IMR-90 (cell line): ENCODE measurements at places on chromosomes 1 and 21. TPM values are rescaled to one million over a fixed set of nuclear protein-coding genes. Genes with fewer than 3 reads are reported as not detected.

- no peak for DNase-seq
These were observed 171.4 kb downstream of the PDE4B start for GRCh38 chr1:65964123-65964522.

DNA sequence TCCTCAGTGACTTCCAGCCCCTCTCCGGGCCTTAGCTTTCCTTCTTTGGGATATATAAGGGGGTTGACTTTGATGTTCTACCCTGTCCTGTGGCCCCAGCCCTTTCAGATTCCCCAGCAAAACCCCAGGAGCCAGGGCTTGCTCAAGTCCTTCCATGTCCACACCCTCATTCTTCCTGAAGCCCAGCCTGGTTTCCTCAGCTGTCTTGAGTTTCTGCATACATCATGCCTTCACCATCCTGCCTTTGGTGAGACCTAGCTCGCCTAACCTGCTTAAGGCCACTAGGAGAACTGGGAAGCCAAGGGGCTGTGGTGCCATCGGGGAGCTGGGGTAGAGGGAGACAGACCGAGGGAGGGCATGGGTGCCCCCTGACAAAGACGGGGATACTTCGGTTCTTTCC, 17.2 kb upstream of the PEF1 start:
- DNase-seq, result no peak

DNA sequence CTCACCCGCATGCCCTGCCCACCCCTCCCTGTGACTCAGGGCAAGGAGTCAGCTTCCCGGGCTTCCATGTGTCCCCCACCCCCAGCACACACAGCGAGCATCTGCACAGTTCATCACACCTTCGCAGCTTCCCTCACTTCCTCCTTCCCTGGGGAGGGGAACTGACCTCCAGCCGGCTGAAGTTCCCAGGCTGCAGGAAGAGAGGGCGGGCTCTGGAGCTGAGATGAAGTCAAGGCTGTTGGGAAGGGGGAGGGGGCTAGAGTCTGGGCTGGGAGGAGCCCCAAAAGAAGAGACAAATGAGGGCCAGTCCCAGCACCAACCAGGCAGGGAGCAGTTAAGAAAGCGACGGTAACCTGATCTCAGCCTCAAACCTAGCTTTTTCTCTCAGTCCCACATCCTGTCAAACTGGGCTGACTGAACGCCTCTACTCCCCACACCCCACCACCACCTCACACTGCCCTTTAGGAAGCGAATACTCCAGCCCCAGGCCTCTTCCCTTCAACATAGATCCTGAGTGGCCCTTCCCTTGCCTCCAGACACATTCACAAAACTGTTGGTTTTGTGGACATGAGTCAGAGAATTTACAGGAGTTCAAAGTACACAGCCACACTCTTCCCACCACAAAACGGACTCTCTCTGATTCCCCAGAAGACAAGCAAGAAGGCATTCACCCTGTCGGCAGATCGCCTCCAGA, 1.8 kb downstream of the RHOC start:
- DNase-seq, result peak; percentile 96

GRCh38 chr1:208741296-208741695, 497.1 kb upstream of the PLXNA2 start:
- no peak for DNase-seq

GRCh38 chr1:60255565-60255964, 182.0 kb upstream of the C1orf87 start:
- peak; percentile 1 for DNase-seq

GRCh38 chr1:82565146-82565545, 764.4 kb downstream of the ADGRL2 start:
- peak; percentile 19 for DNase-seq

DNA sequence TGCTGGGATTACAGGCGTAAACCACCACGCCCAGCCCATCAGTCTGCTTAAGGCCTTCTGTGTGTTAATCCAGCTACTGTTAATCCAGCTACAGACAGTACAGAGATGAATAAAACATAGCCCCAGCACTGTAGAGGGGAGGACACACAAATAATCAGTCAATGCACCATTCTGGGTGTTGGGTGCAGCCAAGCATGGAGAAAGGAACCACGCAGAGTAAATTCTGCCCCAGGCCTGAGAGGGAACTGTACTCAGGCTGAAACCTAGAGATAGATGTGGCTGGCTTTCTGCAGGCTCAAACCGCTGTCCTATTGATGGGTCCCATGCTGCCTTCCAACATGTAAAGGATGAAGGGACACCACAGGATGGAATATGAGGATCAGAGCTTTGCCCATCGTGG, 136.8 kb upstream of the IGSF21 start:
- DNase-seq, result no peak

DNA sequence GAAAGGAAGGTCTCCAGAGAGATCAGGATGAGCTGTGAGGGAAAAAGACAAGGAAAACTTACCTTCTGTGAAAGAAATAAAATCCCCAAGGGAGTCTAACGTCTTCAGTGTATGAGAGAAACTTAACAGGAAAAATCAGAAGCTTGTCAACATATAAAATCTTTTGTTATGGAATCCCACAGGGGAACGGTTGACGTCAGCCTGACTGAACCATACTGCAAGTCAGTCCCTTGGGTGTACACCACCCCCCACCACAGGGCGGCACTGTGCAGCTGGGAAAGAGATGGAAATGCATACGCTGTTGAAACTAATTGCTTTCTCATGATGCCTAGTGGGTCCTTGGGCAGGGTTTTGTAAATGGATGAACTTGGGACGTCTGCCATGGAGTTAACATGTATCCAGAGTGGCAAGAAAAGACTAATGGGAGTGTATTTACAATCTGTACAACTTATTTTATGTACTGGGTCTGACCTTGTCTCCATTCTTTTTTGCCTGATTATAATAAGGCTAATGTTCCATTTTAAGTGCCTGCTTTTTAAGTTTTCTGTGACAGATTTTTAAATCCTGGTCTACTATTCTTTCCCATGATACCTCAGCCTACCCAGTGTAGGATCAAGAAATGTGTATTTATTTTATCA, 22.7 kb downstream of the UTP25 start:
- peak; percentile 45 for DNase-seq

DNA sequence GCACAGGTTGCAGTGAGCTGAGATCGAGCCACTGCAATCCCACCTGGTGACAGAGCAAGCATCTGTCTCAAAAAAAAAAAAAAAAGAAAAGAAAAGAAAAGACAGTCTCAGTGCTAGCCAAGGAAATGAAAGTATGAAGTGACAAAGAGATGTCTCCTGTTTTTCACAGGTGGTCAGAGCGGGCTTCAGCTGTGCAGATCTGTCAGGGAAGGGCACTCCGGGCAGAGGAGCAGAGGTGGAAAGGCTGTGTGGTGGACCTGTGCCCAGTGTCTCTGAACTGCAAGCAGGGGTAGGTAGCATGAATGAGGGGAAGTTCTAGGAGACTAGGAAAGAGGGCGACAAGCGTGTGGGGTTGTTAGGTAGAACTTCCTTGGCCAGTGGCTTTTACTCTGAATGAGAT, 67.5 kb downstream of the CD247 start:
- DNase-seq, result no peak

DNA sequence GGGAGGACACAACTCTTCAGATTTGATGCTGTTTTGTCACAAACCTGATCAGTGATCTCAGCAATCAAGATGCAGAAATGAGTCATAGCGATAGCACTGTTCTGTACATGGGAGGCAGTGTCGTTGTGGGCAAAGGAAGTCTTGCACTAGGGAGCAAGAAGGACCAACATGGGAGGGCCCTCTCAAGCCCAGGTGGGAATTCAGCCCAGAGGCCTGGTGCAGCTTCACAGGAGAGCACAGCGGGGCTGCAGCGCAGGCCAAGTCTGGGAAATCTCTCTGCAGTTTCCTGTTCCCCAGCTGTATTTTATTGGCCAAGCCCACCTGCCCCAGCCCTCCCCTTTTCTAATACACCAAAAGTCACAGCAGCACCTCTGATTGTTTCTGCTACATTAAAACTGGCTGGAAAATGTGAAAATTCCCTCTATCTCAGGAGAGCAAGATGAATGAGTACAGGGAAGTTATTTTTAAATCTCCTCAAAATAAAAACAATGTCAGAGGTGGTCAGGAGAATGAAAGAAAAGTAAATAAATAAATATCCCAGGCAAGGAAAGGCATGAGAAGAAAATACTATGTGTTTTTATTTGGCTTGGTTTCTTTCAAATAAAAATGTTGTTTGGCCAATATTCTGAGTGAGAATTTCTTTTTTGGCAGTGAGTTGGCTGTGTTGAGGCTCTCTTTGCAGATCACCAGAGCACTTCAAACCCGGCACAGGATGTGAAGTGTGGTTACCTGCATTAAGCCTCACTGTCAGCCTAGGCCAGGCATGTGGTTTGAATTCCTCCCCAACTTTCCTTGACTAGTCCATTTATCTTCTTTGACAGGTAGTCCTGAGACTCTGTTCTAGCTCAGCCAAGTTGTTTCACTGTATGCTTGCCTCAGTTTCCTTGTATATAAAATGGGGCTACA, 422.1 kb downstream of the PLPP3 start:
- DNase-seq, result no peak

GRCh38 chr1:231241750-231242149, 738 bp downstream of the GNPAT start:
- no peak for DNase-seq

- no peak for DNase-seq
These were observed 20.3 kb upstream of the FNBP1L start for GRCh38 chr1:93427656-93428055.

DNA sequence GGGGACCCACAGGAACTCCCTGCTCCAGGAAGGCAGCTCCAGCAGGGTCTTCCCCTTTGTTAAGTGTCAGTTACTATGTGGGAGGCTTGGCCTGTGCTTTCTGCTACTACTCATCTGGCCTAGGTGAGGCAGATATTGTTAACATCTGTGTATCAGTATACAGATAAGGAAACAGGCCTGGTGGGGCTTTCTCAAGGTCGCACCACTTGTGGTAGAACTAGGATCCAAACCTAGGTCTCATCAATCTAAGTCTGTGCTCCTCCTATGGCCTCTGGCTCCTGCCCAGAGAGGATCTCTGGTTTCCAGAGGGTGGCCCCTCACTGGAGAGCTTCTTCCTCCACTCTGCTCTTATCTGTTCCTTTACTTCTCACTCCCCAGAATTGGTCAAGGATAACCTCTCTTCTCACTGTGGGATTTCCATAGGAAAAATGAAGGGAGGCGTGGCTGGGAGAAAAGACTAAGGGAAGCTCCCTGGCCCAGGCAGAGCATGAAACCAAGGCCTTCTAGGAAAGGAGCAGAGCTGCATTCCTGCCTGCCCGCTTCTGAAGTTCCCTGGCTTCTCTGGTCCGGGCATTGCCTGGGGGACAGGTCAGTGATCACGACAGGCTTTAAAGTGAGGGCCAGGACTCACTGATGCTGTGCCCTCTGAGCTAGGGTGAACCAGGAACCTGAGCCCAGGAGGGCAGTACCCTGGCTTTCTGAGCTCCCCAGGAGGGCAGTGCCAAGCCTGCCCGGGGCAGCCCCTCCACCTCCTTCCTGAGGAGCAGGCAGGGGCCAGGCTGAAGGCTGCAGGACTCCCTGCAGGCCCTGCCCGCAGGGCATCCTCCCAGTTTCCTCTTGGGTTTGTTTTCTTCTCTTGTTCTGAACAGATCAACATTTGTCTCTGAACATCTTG, 5.8 kb downstream of the KCNC4 start:
- DNase-seq, result no peak

DNA sequence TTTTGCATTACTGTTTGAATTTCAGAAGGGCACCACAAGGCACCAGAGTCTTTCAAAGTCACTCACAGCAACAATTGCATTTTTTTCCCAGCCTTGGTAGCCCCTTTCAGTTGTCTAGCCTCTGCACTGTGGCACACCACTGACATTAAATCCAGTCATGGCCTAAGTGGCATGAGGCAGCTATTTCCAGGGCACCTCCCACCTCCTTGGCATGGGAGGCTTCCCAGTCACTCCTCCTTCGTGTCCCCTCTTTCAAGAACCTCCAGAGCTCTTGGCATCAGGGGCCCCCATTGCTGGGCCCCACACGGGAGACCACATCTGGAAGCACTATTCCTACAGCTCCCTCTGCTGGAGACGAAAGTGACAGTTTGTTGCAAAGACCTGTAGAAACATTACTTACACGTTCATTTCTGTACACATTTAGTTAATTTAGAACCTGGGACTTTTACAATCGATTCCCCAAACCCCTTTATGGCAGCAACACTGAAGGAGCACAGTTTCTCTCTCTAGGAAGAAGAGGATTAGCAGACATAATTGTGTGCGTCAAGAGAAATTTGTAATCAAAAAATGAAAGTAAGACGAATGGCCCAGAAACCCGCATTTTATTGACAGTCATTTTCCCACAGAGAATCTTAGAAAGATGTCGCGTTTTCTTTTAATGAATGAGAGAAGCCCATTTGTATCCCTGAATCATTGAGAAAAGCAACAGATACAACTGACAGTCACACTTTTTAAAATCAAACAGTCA, 5.7 kb upstream of the CHD5 start:
- peak; percentile 41 for DNase-seq

GRCh38 chr21:32965129-32965680, 60.5 kb upstream of the OLIG2 start:
- DNase-seq, result no peak

DNA sequence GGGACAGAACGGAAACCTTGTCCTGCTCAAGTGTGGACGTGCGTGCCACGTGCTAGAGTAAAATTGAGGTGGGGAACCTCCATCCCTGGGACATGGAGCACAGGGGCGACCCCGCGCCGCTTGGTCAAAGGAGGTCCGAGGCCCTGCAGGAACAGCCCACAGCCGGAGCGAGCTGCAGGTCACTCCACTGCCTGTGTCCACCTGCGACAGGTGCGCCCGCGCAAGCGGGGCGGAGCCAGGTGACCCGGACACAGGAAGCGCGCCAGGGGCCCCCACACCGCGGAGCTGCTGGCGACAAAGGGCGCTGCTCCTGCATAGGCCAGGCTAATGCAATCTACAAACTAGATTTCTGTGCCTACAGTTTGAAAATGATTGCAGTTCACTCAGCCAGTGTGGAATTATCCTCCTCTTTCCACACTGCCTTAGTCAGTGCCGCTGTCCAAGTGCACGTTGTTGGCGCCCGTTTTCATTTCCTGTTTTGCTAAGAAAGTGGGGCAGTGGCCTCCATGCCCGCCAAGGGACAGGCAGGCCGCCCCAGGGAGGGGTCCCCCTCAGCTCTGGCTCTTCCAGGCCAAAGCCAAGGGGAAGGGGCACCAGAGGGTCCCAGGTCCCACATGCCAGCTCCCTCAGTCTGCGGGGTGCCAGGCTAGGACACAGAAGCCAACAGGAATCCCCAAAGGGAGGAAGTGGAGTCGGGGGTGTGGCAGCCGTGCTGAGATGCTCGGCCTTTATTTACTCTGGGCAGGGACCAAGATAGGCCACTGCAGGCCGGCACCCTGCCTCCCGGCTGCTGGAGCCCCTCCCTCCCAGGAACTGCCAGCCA, 4.3 kb upstream of the NADK start:
- DNase-seq, result peak; percentile 54

Gene MCOLN3
- total RNA-seq, result not detected in 2 replicates

Gene COL11A1
- 5.2 and 10.0 TPM in 2 replicates for total RNA-seq

Gene RASAL2
- total RNA-seq, result 19.2 and 20.6 TPM in 2 replicates

Gene NTPCR
- total RNA-seq, result 13.3 and 16.4 TPM in 2 replicates

Gene ZNF648
- total RNA-seq, result not detected in 2 replicates

Gene CADM3
- total RNA-seq, result not detected in 2 replicates

Gene CTSE
- not detected in 2 replicates for total RNA-seq
